Stimulated activated CD4-positive, alpha-beta T cell treated with anti-CD3 and anti-CD28 coated beads, Interleukin-15, amount 100 ng/mL, for 48 hours (primary cell): ENCODE measurements at places on chromosomes 1 and 21.

DNA sequence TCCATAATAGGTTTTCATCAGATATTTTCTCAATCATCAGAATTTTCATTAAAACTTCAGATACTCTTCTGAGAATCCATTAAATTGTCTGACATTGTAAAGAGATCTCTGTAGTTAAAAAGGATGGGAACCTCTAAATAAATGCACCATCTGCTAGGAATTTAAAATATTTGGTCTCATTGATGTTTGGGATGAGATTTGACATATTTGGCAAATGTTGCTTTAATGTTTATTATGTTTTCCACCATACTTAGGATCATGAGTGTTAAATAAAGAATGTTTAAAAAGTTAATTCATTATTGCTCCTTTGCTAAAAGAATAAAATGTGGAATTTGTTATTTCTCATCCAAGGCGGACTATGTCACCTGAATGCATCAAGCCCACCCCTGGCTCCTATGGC, 85.5 kb upstream of the VANGL1 start:
- DNase-seq: no peak

DNA sequence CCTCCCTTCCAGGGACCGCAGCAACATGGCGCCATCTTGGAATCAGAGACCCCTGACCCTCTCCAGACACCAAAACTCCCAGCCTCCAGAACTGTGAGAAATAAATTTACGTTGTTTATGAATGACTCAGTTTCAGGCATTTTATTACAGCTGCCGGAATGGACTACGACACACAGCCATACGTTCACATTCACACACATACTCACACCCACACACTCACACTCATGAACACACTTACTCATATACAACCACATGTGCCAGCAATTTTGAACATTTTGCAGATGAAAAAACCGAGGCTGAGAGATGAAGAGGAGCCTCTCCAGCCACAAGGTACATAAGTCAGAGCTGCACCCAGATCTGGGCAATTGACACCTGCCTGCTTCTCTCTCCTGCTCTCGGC, 151.0 kb upstream of the RAB4A start:
- DNase-seq: no peak

- no peak for DNase-seq
These were observed 37.9 kb downstream of the WNT4 start for GRCh38 chr1:22104865-22105437.

GRCh38 chr1:112505400-112505785, 3.4 kb upstream of the WNT2B start:
- no peak for DNase-seq

GRCh38 chr1:195511501-195511900, 1096.7 kb downstream of the KCNT2 start:
- no peak for DNase-seq

GRCh38 chr21:33255404-33255803, 10.8 kb upstream of the IL10RB start:
- DNase-seq: no peak

GRCh38 chr21:38246511-38246910, 10.3 kb upstream of the KCNJ15 start:
- DNase-seq: no peak

DNA sequence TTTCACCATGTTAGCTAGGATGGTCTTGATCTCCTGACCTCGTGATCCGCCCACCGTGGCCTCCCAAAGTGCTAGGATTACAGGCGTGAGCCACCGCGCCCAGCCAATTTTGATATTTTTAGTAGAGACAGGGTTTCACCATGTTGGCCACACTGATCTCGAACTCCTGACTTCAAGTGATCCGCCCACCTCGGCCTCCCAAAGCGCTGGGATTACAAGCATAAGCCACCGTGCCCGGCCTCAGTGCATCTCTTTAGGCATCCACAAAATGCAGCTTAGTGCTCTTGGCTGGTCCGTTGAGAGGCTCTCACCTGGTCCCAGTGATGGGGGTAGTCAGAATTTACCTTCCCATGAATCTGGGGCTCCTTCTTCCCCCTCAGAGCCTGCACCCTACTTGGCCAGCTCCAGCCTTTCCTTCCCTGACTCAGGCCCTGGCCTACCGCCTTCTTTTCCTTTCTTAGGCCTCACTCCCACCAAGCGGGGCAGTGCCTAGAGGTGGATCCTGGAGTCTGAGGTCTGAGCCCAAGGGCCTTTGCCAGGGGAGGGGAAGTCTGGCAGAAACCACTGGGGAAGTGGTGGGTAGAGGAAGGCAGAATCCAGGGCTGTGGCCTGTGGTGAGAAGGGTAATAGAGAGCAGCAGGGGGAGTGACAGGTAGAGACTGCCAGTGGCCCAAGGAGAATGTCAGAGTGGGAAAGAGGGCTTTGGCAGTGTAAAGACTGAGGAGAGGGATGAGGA, 3.7 kb downstream of the LENEP start:
- DNase-seq: no peak

GRCh38 chr1:6165441-6165985, 14.6 kb downstream of the CHD5 start:
- no peak for DNase-seq

- no peak for DNase-seq
These were observed 82.0 kb downstream of the GLIS1 start for GRCh38 chr1:53656747-53657530.

- DNase-seq: no peak
These were observed 55.6 kb downstream of the PEX14 start for GRCh38 chr1:10530281-10530740.

GRCh38 chr1:99566290-99567021, 79.5 kb upstream of the PALMD start:
- no peak for DNase-seq

DNA sequence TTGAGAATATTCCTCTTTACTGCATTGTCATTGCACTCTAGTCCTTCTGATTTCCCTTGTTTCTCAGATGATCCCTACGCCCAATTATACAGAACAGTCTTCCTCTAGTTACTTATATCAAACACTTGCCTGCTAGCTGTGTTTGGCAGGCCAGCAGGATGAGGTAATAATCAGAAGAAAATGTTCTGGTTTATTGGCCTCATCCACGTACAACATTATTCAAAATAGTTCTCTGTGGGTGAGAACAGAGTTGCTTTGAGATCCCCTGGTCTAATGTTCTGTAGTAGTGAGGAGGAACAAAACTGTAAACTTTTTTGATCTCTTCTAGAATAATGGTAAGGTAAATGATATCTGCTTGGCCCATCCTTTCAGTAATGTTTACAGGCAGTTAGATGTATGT, 22.3 kb upstream of the C1orf105 start:
- DNase-seq: no peak

DNA sequence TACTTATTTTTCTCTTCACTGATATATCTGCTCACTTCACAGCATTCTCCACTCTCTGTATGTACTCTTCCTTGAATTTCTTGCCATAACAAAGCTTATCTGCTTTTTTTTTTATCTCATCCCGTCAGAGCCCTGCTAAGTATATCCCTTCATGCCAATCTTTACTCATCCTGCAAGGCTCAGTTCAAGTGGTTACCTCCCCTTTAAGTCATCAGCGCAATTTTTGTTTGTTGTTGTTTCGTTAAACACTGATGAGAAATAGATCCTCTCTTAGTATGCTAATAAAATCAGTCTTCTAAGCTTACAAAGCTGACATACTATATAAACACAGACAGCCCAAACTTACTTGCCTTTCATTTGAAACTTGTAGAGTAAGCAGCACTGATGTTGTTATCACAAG, 17.8 kb downstream of the COL24A1 start:
- no peak for DNase-seq

DNA sequence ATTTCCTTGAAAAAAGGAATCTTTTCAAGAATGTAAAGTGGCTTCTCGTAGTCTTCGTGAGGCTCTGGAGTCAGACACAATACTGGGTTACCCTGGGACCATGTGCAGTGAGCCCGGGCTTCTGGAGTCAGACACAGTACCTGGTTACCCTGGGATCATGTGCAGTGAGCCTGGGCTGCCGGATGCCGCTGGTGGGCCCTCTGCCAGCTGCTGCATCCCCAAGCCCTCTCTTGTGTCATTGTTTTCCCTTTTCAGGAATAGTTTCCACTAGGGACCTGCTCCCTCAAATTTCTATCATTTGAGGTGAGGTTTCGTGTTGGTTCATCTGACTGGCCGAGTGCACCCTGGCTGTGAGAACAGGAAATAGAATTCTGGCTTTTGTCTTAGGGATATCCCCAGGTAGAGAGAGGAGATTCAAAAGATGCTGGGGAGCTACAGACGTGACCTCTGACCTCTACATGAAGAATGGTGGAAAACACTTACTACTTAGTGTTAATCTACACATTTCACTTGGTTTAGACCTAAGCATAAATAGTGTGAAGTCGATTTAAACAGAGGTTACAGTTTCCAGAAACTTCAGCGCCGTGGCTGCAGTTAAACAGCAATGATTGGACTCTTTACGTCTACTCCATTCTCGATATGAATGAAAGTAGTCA, 10.6 kb downstream of the ADARB1 start:
- DNase-seq: no peak

- no peak for DNase-seq
These were observed 1.1 kb downstream of the LGALS8 start for GRCh38 chr1:236524895-236525184.

GRCh38 chr21:36718951-36719501, 20.1 kb downstream of the SIM2 start:
- no peak for DNase-seq
